ENCODE measurements at places on chromosomes 2 and 18.

DNA sequence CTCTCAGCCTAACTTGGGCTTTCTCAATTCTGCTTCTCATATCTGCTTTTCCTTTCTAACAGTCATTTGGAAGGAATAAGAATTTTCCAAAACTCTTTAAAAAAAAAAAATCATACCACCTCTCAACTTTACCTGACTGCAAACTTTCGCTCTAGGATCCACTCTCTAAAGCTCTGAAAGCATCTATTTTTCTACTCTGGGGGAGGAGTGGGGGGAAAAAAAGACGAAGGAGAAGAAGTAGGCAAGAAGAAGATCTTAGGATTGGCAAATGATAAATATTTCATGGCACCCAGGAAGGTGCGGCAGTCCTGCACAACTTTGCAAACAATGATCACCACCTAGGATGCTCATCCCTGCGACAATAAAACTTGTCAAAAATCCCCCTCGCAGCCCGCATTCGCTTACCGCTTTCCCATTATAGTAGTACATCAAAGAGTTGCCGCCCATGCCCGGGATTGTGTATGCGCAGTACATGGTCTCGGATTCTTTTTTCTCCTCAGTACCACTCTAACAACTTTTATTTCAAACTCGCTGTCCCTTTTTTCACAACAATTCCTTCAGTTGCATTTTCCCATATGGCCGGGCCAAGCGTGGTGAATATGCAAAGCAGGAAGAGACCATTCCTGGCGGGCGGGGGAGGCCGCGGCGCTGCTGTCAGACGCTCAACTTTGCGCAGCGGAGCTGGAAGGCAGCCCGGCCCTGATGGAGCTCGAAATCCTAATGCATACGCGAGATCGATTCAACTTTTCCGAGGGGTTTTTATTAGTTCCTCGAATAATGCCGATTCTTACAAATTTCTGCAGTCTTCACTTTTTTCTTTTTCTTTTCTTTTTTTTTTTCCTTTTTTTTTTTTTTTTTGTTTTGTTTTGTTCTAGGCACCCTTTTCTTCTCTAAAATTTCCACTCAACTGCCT lies 266.5 kb downstream of the TCF4 start:
- H3K27me3 ChIP-seq = no peaks in the 10 kb centered on the region
- H3K27ac ChIP-seq = peak overlapping the region; percentile 98
- H3K36me3 ChIP-seq = no peaks in the 10 kb centered on the region
- peak; percentile 95 for DNase-seq
- peaks cover 63% of the 10 kb centered on the region for H3K4me1 ChIP-seq
- peak overlapping the region; percentile 76 for H3K4me3 ChIP-seq

DNA sequence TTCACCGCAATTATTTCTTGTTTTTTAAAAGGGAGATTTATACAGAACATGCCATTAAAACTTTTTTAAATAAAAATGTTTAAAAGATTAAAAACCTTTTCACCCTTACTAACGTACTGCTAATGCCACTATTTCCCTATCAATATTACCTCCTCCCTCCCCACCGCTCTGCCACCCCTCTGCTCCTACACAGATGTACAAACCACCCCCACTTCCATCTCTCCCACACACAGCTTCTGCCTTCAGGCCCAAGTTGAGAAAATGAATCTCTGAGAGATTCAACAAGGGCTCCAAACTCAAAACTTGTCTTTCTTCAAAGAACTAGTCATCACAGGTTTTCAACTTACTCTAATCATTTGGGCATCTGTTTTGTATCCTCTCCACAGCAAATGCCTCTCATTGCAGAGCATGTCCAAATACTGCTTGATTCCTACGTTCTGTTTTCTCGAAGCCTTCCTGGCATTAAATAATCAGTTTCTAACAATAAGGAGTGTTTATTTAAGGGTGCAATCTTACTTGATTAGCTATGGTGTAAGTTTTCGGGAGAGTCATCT lies 32.1 kb downstream of the FARSB start:
- no peak for DNase-seq
- H3K4me3 ChIP-seq = no peak overlapping the region
- H3K4me1 ChIP-seq = peaks cover 21% of the 10 kb centered on the region

DNA sequence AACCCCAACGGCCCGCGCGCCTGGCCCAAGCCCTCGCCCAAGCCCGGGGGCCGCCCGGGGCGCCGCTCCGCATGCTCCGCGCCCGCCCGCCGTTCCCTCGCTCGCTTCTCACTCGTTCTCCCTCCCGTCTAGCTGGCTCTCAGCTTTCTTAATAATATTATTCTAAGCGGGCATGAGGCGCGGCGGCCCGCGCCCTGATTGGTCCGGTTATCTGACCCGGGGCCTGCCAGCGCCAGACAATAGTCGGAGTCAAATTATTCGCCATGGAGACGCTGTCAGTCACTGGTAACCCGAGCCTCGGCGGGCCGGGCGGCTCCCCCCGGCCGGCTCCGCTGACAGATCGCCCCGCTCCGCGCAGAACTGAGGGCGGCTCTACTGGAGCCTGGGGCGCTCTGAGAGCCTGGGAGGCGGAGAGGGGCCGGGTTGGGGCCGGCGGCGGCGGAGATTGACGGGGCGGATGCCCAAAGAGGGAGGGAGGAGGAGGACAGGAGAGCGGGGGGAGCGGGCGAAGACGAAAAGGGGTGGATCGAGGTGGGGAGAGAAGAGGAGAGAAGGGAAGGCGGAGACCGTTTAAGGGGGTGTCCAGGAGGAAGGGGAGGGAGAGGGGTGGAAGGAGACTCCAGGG lies at the start of gene SIX2:
SIX2 (minus strand) TSS at position 150 of the 625 bp plus-strand sequence. CDS start 342 bp downstream, outside the sequence.
- peaks cover 100% of the 10 kb centered on the region for H3K27me3 ChIP-seq
- H3K4me1 ChIP-seq = peaks cover 87% of the 10 kb centered on the region
- DNase-seq = peak; percentile 90
- peak within 1 kb of the TSS; percentile 89 for H3K27ac ChIP-seq
- H3K36me3 ChIP-seq = no peaks in the 10 kb centered on the region

GRCh38 chr2:106163948-106164545 lies 30.1 kb downstream of the UXS1 start:
- no peak overlapping the region for H3K4me3 ChIP-seq
- H3K27ac ChIP-seq = no peak overlapping the region
- DNase-seq = no peak

GRCh38 chr2:119808516-119809147 lies 48.9 kb downstream of the PTPN4 start:
- H3K4me1 ChIP-seq = peaks cover 31% of the 10 kb centered on the region
- H3K4me3 ChIP-seq = no peak overlapping the region
- H3K36me3 ChIP-seq = no peaks in the 10 kb centered on the region
- no peaks in the 10 kb centered on the region for H3K27me3 ChIP-seq

DNA sequence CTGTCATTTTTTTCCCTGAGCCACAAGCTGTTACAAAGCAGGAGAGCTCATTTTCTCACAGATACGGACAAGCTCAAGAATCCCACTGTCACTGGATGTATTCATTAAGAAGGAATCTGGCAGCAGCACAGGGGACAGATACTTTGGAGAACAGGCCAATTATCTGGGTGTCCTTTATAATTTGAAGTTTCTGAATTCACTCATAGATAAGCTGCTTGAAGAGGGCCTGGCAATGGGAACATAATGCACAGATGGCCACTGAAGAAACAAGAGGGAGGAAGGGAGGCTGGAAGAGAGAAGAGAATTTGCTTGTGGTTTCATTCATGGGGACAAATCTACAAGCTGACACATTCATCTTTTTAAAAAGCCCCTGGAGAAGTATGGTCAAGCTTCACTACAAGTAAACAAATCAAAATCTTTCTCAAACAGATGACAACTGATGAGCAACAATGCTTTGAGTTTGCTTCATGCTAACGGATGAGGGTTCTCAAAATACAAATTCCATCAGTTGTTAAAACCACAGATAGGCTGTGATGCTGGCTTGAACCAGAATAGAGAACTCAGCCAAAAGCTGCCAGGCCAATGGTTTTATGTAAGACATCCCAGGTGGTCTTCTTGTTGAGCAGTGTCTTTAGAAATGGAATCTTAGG lies 11.9 kb downstream of the BCL2 start:
- H3K27me3 ChIP-seq = no peaks in the 10 kb centered on the region
- H3K36me3 ChIP-seq = no peaks in the 10 kb centered on the region
- H3K4me1 ChIP-seq = peaks cover 40% of the 10 kb centered on the region

DNA sequence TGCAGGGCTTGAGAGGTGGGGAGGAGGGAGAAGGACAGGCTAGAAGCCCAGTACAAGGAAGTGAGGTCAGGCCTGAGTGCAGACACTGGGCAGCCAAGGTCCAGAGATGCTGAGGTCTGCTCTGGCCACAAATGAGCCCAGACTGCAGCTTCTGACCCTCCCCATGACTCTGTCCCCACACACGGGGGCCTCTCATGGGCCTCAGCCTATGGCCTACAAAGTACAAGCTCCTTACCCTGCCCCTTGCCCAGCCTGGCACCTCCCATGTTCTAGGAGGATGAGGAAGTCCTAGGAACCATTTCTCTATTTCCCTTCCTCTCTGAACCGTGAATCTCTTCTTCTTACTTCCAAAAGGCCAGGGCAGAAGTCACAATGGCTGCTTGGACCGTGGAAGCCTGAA lies 193.8 kb downstream of the ANKRD30B start:
- H3K27me3 ChIP-seq = peaks cover 52% of the 10 kb centered on the region
- no peaks in the 10 kb centered on the region for H3K36me3 ChIP-seq
- H3K4me3 ChIP-seq = no peak overlapping the region
- H3K4me1 ChIP-seq = no peaks in the 10 kb centered on the region

- H3K4me3 ChIP-seq = no peak overlapping the region
- no peak for DNase-seq
- H3K36me3 ChIP-seq = no peaks in the 10 kb centered on the region
- H3K4me1 ChIP-seq = peaks cover 6% of the 10 kb centered on the region
Measured at GRCh38 chr18:21904856-21905255, 164.3 kb downstream of the MIB1 start.

- H3K4me1 ChIP-seq = no peaks in the 10 kb centered on the region
- peaks cover 19% of the 10 kb centered on the region for H3K27me3 ChIP-seq
- no peaks in the 10 kb centered on the region for H3K36me3 ChIP-seq
- no peak overlapping the region for H3K4me3 ChIP-seq
- H3K27ac ChIP-seq = no peak overlapping the region
- DNase-seq = no peak
Measured at GRCh38 chr18:5772306-5773105, 122.8 kb downstream of the TMEM200C start.

- peaks cover 6% of the 10 kb centered on the region for H3K36me3 ChIP-seq
- peak overlapping the region; percentile 70 for H3K27ac ChIP-seq
- peak; percentile 62 for DNase-seq
- no peak overlapping the region for H3K4me3 ChIP-seq
- H3K4me1 ChIP-seq = peaks cover 57% of the 10 kb centered on the region
Measured at GRCh38 chr2:223930103-223930976, 14.8 kb downstream of the WDFY1 start.

GRCh38 chr18:59232309-59233016 lies 12.5 kb downstream of the GRP start:
- H3K36me3 ChIP-seq = no peaks in the 10 kb centered on the region
- H3K27ac ChIP-seq = no peak overlapping the region
- no peak for DNase-seq
- H3K27me3 ChIP-seq = no peaks in the 10 kb centered on the region

DNA sequence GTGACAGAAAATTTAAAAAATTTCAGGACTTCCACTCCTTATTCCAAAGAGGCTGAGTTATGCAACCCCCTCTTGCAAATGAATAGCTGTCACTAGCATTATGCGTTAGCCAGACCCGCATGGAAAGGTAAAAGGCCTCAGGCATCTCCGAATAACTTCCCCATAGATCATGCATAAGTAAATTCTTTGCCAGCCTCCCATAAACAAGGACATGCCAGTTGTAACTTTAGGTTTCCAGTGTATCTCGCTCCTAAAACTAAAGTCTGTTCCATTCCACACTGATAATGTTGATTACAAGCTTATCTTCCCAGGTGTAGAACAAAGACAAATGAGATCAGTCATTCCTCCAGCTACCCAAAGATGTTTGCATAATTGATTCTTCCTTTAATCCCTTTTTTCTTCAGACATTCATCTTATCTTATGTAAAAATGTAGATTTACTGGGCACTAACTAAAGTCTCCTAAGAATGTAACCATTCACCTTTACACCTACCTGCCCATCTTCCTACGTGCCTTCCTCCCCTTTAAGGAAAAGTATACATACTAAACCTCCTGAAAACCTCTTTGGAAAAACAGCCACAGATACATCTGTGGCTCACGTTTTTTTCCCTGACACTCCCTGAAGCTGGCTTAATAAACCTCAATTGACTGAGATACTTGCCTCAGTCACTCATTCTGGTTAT lies 13.6 kb upstream of the NFU1 start:
- no peak for DNase-seq
- no peaks in the 10 kb centered on the region for H3K4me1 ChIP-seq
- no peaks in the 10 kb centered on the region for H3K27me3 ChIP-seq
- no peak overlapping the region for H3K27ac ChIP-seq

DNA sequence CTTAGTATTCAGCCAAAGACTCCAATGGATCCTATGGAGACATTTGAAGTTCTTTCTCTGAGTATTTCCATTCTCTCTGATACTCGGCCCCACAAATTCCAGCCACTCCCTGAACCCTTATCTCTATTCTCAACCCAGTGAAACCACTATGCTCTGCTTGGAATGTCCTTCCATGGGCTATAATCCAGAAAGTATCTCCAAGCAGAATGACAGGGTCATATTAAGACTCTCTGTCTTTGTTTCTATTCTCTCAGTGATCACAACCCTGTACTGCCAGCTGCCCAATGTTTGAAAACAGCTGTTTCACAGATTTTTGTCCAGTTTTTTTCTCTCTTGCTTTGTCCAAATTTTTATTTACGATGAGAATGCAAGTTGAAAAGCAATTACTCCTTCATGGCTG lies 21.9 kb downstream of the CHMP3 start:
- no peak overlapping the region for H3K4me3 ChIP-seq
- no peak for DNase-seq
- H3K4me1 ChIP-seq = peaks cover 34% of the 10 kb centered on the region
- peaks cover 10% of the 10 kb centered on the region for H3K36me3 ChIP-seq
- H3K27me3 ChIP-seq = no peaks in the 10 kb centered on the region

- H3K27ac ChIP-seq = no peak overlapping the region
- H3K4me1 ChIP-seq = no peaks in the 10 kb centered on the region
- no peak overlapping the region for H3K4me3 ChIP-seq
- H3K36me3 ChIP-seq = no peaks in the 10 kb centered on the region
- peaks cover 13% of the 10 kb centered on the region for H3K27me3 ChIP-seq
Measured at GRCh38 chr2:66346231-66346664, 88.7 kb upstream of the MEIS1 start.

- H3K36me3 ChIP-seq = no peaks in the 10 kb centered on the region
- DNase-seq = no peak
- no peak overlapping the region for H3K4me3 ChIP-seq
- H3K4me1 ChIP-seq = peaks cover 12% of the 10 kb centered on the region
- peaks cover 10% of the 10 kb centered on the region for H3K27me3 ChIP-seq
- no peak overlapping the region for H3K27ac ChIP-seq
Measured at GRCh38 chr2:178188466-178188865, 5.8 kb upstream of the OSBPL6 start.

- H3K27me3 ChIP-seq = no peaks in the 10 kb centered on the region
- H3K4me3 ChIP-seq = no peak overlapping the region
- H3K36me3 ChIP-seq = no peaks in the 10 kb centered on the region
- DNase-seq = no peak
- H3K4me1 ChIP-seq = peaks cover 24% of the 10 kb centered on the region
Measured at GRCh38 chr2:69791045-69791444, 38.4 kb upstream of the GMCL1 start.

- no peaks in the 10 kb centered on the region for H3K27me3 ChIP-seq
- no peaks in the 10 kb centered on the region for H3K36me3 ChIP-seq
- no peak for DNase-seq
- H3K4me1 ChIP-seq = peaks cover 48% of the 10 kb centered on the region
- peak overlapping the region; percentile 91 for H3K27ac ChIP-seq
- peak overlapping the region; percentile 36 for H3K4me3 ChIP-seq
Measured at GRCh38 chr2:10029875-10030223, 13.5 kb upstream of the KLF11 start.

- H3K36me3 ChIP-seq = peaks cover 5% of the 10 kb centered on the region
- H3K27me3 ChIP-seq = no peaks in the 10 kb centered on the region
- no peak for DNase-seq
- no peak overlapping the region for H3K4me3 ChIP-seq
Measured at GRCh38 chr2:120020554-120020953, 7.7 kb downstream of the EPB41L5 start.

- no peaks in the 10 kb centered on the region for H3K27me3 ChIP-seq
- no peak overlapping the region for H3K4me3 ChIP-seq
- H3K4me1 ChIP-seq = no peaks in the 10 kb centered on the region
- DNase-seq = no peak
- H3K27ac ChIP-seq = no peak overlapping the region
Measured at GRCh38 chr18:25066516-25066915, 285.4 kb downstream of the ZNF521 start.

Measured in left ventricle myocardium inferior (tissue), 1 donor.